Activated naive CD8-positive, alpha-beta T cell treated with anti-CD3 and anti-CD28 coated beads for 36 hours (primary cell): ENCODE measurements at places on chromosomes 5 and 9. TPM values are rescaled to one million over a fixed set of nuclear protein-coding genes. Genes with fewer than 3 reads are reported as not detected.

The GFPT2 gene
- 0.10 TPM for total RNA-seq

- no peak overlapping the region for H3K4me3 ChIP-seq
- H3K27me3 ChIP-seq: no peaks in the 10 kb centered on the region
- H3K27ac ChIP-seq: peak overlapping the region; percentile 83
Observed at GRCh38 chr5:368183-369084, 46.9 kb downstream of the AHRR start.

The ACTL7B gene
- not detected for total RNA-seq

The TMEM252 gene
- total RNA-seq: not detected

- H3K4me3 ChIP-seq: no peak overlapping the region
- H3K27ac ChIP-seq: no peak overlapping the region
- DNase-seq: no peak
- H3K36me3 ChIP-seq: no peaks in the 10 kb centered on the region
- H3K4me1 ChIP-seq: no peaks in the 10 kb centered on the region
- H3K27me3 ChIP-seq: peaks cover 59% of the 10 kb centered on the region
Observed at GRCh38 chr5:176722757-176723156, 75.5 kb downstream of the TSPAN17 start.

The LURAP1L gene
- not detected for total RNA-seq

The PCDHGB2 gene
- not detected for total RNA-seq

The TAS2R1 gene
- not detected for total RNA-seq

The TMEM171 gene
- total RNA-seq: not detected

DNA sequence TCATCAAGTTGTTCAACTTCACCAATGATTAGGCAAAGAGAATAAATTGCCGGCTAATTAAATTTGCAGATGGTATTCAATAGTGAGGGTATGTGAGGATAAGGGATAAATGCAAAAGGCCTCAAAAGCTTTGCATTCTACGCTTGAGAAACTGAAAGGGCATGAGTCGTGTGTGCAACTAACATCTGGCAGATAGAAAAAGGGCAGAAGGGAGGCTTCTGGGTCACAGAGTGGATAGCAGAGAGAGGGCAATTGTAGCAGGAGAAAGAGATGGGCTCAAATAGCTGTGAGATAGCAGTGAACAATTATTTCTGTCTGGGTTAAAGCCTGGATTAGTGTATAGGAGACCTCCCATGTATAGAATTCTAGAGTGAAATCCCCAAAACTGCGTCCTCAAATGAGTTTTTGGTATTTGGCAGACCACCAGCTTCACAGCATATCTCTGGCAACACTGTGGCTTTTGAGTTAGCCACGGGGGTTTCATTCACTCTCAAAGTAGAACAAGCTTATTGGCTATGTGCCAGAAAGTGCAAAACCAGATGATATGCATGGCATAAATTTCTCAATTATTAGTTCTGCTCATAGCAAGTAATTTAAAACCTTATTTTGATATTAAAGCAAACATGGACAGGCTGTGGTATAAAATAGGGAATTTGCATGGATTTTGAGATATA is 586.3 kb downstream of the BRINP1 start:
- H3K4me1 ChIP-seq: no peaks in the 10 kb centered on the region
- no peaks in the 10 kb centered on the region for H3K27me3 ChIP-seq
- no peaks in the 10 kb centered on the region for H3K36me3 ChIP-seq
- no peak overlapping the region for H3K4me3 ChIP-seq

- DNase-seq: no peak
- H3K27ac ChIP-seq: no peak overlapping the region
- H3K36me3 ChIP-seq: no peaks in the 10 kb centered on the region
- no peak overlapping the region for H3K4me3 ChIP-seq
- no peaks in the 10 kb centered on the region for H3K4me1 ChIP-seq
- peaks cover 8% of the 10 kb centered on the region for H3K27me3 ChIP-seq
Observed at GRCh38 chr9:84383178-84383577, 42.6 kb upstream of the SLC28A3 start.

DNA sequence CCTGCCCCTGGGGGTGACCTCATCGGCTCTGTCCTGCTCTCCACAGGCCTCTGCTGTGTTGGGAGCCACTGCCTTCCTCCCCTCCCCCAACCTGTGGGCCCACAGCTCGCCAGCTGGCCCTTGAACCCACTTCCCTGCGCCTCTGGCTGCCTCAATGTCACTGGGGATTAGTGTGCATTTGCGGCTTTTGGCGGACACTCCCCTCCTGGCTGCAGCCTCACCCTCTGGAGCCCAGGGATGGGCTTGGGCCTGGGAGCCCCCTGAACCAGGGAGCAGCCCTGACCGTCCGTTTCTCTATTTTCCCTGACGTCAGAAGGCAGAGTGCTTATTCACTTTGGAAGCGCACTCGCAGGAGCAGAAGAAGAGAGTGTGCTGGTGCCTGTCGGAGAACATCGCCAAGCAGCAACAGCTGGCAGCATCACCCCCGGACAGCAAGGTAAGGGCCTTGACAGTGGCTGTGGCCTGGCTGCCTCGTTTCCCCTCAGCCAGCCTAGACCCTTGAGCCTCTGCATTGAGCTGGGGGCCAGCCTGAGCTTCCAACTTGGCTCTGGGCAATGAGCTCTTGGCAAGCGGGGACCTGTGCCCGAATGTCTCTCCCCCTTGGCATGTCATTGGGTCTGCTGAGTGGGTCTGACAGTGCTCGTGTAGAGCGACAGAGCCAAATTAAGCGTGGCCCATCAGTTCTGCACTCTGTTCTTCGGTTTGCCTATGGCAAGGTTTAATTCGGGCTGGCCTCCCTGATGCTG is 73.1 kb downstream of the RGS3 start:
- H3K27me3 ChIP-seq: no peaks in the 10 kb centered on the region
- H3K27ac ChIP-seq: peak overlapping the region; percentile 51
- peaks cover 27% of the 10 kb centered on the region for H3K36me3 ChIP-seq

DNA sequence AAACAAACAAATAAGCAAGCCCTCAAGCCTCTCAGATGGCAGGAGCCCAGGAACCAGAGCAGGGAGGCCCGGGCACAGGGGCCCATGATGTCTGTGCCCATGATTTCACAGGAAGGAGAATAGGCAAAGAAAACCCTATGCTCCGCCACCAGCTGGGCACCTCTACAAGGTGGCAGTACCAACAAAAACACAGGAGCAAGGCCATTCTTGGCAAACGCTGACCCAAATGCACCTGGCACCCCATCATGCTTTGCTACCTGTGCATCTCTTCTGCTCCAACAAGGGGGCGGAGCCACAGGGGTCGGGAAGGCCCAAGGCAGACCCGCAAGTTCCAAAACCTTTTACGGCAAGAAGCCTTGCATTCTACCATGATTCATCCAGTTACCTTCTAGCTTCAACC is 3.1 kb downstream of the BRD3 start:
- no peak overlapping the region for H3K27ac ChIP-seq
- peaks cover 9% of the 10 kb centered on the region for H3K27me3 ChIP-seq
- H3K36me3 ChIP-seq: no peaks in the 10 kb centered on the region
- no peak for DNase-seq
- H3K4me1 ChIP-seq: peaks cover 47% of the 10 kb centered on the region

DNA sequence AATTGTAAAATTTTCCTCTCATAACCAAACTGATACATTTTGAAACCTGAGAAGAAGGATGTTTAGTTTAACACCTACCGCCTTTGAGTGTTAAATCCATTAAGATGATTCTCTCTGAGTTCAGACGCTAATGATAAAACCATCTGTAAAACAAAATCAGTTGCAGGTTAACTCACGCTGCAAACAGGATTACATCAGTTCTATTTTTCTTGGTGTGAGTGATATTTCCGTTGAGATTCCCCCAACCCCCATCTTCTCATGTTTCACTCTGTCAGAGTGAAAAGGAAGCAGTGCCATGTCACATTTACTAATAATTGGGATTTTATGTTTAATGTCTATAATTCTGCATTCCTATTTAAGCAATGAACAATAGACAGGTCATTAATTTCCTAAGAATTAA is 146.5 kb downstream of the FANCC start:
- no peak overlapping the region for H3K4me3 ChIP-seq
- H3K27ac ChIP-seq: peak overlapping the region; percentile 63
- peaks cover 8% of the 10 kb centered on the region for H3K4me1 ChIP-seq

The GABRB2 gene
- not detected for total RNA-seq

DNA sequence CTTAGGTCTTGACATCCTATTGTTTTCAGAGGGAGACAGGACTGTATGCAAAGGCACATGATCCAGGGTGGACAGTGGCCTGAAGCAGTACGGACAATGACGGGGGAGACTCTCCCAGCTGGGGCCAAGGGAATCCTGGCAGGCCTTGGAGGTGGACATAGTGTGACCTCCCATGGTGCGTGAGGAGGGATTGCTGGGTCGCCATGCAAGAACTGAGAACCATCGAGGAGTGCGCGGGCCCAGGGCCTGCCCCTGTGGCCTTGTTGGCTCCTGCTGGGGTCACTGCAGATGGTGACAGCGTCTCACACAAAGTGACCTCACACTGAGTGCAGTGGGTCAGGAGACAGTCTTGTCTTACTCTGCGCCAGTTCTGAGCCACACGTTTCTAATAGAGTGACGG is 192.4 kb downstream of the GADD45G start:
- H3K4me1 ChIP-seq: no peaks in the 10 kb centered on the region
- H3K36me3 ChIP-seq: no peaks in the 10 kb centered on the region
- DNase-seq: no peak
- H3K4me3 ChIP-seq: no peak overlapping the region

GRCh38 chr9:137634016-137634415 is 15.2 kb downstream of the EHMT1 start:
- DNase-seq: no peak
- peaks cover 45% of the 10 kb centered on the region for H3K4me1 ChIP-seq
- no peak overlapping the region for H3K27ac ChIP-seq
- H3K4me3 ChIP-seq: no peak overlapping the region

DNA sequence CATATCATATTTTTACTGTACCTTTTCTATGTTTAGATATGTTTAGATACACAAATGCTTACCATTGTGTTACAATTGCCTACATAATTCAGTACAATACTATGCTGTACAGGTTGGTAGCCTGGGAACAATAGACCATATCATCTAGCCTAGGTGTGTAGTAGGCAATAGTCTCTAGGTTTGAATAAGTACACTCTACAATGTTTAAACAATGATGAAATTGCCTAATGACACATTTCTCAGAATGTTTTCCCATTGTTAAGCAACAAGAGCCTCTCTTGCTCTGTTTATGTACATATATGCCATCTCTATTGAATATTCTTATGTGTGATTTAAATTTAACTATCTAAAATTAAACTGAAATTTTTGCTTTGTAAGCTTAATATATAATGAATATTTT is 209.6 kb upstream of the ST8SIA4 start:
- H3K27ac ChIP-seq: no peak overlapping the region
- DNase-seq: no peak
- H3K27me3 ChIP-seq: no peaks in the 10 kb centered on the region
- H3K4me1 ChIP-seq: no peaks in the 10 kb centered on the region

- H3K4me3 ChIP-seq: no peak overlapping the region
- no peak for DNase-seq
- H3K36me3 ChIP-seq: no peaks in the 10 kb centered on the region
- H3K27me3 ChIP-seq: no peaks in the 10 kb centered on the region
Observed at GRCh38 chr5:96873449-96873848, 2.9 kb upstream of the ERAP2 start.

DNA sequence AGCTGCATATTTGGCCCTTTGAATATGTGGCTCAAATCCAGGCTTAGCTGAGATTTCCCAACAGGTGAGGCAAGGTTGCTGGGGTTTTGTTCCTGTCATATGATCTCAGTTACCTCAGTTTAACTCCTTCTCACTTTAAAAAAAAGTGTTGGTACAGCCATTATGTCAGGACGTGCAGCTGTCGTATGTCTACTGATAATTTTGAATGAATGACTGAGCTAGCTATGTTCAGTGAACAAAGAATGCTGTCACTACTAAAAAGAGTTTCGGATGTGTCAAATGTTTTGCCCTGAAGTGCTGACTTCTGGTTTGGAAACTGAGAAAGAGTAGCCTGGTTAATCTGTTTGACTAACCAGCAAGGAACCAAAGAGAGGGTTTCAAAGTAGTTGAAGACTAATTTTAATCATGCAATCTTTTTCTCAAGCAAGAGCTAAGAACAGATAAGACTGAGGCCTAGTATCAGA is 106.3 kb upstream of the NR3C1 start:
- H3K27ac ChIP-seq: no peak overlapping the region
- H3K4me1 ChIP-seq: no peaks in the 10 kb centered on the region
- no peaks in the 10 kb centered on the region for H3K27me3 ChIP-seq
- no peak for DNase-seq

The SPATA6L gene
- total RNA-seq: 0.35 TPM

The ATP6V0E1 gene
- total RNA-seq: 118 TPM

- H3K4me1 ChIP-seq: no peaks in the 10 kb centered on the region
- peaks cover 23% of the 10 kb centered on the region for H3K27me3 ChIP-seq
- H3K36me3 ChIP-seq: no peaks in the 10 kb centered on the region
- DNase-seq: no peak
- no peak overlapping the region for H3K4me3 ChIP-seq
Observed at GRCh38 chr5:107634981-107635848, 35.5 kb downstream of the EFNA5 start.

DNA sequence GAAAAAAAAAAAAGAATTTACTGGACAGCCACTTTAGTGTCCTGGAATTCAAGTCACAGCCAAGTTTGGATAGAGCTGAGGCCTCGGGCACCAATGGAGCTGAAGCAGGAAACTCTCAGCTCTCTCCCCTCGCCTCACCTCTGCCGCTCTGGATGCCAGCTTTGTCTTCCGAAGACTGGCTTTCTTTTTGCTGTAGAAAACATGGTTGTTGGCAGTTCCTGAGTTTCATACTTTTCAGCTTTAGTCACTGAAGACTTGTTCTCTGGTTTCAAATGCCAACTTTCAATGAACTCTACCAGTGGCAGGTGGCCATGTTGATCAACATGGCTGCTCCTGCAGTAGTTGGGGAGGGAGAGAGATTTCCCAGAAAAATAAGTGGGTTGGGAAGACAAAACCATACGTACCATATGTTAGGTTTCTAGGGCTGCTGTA is 142.2 kb downstream of the SNX18 start:
- H3K27ac ChIP-seq: no peak overlapping the region
- H3K27me3 ChIP-seq: no peaks in the 10 kb centered on the region
- peaks cover 3% of the 10 kb centered on the region for H3K4me1 ChIP-seq
- H3K36me3 ChIP-seq: no peaks in the 10 kb centered on the region
- H3K4me3 ChIP-seq: no peak overlapping the region

The WNT8A gene
- not detected for total RNA-seq

GRCh38 chr5:57902095-57902494 is 419.5 kb upstream of the ACTBL2 start:
- no peak for DNase-seq
- H3K4me3 ChIP-seq: no peak overlapping the region
- no peaks in the 10 kb centered on the region for H3K36me3 ChIP-seq
- H3K27me3 ChIP-seq: no peaks in the 10 kb centered on the region
- H3K4me1 ChIP-seq: no peaks in the 10 kb centered on the region
- H3K27ac ChIP-seq: no peak overlapping the region
